Activated naive CD4-positive, alpha-beta T cell treated with anti-CD3 and anti-CD28 coated beads, Interleukin-2, amount 10 ng/mL, durations not matched to agents 5 hours and 36 hours (primary cell): ENCODE measurements at places on chromosomes 16 and 17. TPM values are rescaled to one million over a fixed set of nuclear protein-coding genes. Genes with fewer than 3 reads are reported as not detected.

GNG13 gene
- not detected for total RNA-seq

NPTX1 gene
- 71.2 TPM for total RNA-seq

NATD1 gene
- 7.5 TPM for total RNA-seq

BTBD17 gene
- not detected for total RNA-seq

NHERF2 gene
- 3.2 TPM for total RNA-seq

CRHR1 gene
- total RNA-seq = not detected

CIBAR2 gene
- not detected for total RNA-seq

LITAFD gene
- not detected for total RNA-seq

ZNF624 gene
- total RNA-seq = 5.7 TPM

C16orf54 gene
- 115 TPM for total RNA-seq

HYDIN gene
- not detected for total RNA-seq

MT1F gene
- 23.7 TPM for total RNA-seq

SLC13A2 gene
- total RNA-seq = not detected

NKD1 gene
- total RNA-seq = 0.73 TPM

FBXO39 gene
- 0.81 TPM for total RNA-seq

ELP5 gene
- total RNA-seq = 44.5 TPM

SPATA22 gene
- not detected for total RNA-seq

SPHK1 gene
- 1.8 TPM for total RNA-seq

SPATA32 gene
- total RNA-seq = 0.18 TPM

TTLL6 gene
- not detected for total RNA-seq

ZNF594 gene
- 12.7 TPM for total RNA-seq

OR3A3 gene
- total RNA-seq = not detected

CCL8 gene
- total RNA-seq = not detected

KRT16 gene
- total RNA-seq = not detected

PSMD3 gene
- 73.3 TPM for total RNA-seq

ZMYND15 gene
- 0.19 TPM for total RNA-seq

CFAP119 gene
- total RNA-seq = 2.2 TPM

CANT1 gene
- total RNA-seq = 59.9 TPM

CDH3 gene
- total RNA-seq = not detected
